Fibroblast of skin of abdomen (primary cell): ENCODE measurements at places on chromosomes 5 and 9.

GRCh38 chr5:93599399-93600120 lies 16.5 kb downstream of the NR2F1 start:
- no peak for DNase-seq

DNA sequence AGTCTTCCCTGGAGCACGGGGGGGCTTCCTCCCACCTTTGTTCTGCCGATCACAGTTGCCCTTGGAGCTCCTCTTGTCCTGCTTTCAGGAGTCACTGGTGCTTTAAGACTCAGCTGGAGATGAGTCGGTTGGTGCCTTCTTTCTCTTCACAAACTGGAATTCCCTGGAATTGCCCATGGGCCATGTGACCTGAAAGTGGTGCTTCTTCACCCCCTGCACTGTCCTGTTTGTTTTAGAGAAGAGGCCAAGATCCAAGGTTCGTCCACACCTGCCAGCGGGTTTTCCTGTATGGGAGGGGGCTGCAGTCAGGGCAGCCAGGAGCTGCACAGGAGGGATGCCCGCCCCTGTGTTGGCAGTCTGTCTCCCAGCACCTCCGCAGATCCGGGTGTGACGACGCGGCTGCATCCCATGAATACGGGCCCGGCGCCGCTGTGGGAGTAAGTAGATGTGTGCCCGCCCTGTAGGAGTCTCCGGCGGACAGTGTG lies 9.5 kb upstream of the MRPS2 start:
- no peak for DNase-seq

- no peak for DNase-seq
These were observed 99.2 kb upstream of the SLC30A5 start for GRCh38 chr5:68994645-68995044.

DNA sequence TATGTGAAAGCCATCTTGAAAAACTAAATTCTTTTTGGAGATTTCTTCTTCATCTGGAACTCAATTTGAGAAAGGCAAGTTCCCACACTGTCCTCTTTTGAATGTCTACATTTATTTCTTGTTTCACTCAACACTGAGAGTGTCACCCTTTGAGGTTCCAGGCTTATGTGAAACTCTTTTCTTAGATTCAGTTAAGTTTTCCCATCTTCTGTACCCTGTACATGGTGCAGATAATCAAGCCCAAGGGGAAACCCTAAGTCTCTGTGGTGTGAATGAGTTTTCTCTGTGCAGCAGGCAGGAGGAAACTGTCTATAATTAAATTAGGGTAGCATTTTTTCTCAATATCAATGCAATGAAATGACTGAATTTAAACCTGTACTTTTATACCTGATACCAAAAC lies 72.3 kb upstream of the PRLR start:
- DNase-seq = no peak

- no peak for DNase-seq
These were observed 247.6 kb upstream of the FBXL7 start for GRCh38 chr5:15252331-15252730.

GRCh38 chr9:89512382-89512781 lies 14.5 kb upstream of the SEMA4D start:
- DNase-seq = no peak

DNA sequence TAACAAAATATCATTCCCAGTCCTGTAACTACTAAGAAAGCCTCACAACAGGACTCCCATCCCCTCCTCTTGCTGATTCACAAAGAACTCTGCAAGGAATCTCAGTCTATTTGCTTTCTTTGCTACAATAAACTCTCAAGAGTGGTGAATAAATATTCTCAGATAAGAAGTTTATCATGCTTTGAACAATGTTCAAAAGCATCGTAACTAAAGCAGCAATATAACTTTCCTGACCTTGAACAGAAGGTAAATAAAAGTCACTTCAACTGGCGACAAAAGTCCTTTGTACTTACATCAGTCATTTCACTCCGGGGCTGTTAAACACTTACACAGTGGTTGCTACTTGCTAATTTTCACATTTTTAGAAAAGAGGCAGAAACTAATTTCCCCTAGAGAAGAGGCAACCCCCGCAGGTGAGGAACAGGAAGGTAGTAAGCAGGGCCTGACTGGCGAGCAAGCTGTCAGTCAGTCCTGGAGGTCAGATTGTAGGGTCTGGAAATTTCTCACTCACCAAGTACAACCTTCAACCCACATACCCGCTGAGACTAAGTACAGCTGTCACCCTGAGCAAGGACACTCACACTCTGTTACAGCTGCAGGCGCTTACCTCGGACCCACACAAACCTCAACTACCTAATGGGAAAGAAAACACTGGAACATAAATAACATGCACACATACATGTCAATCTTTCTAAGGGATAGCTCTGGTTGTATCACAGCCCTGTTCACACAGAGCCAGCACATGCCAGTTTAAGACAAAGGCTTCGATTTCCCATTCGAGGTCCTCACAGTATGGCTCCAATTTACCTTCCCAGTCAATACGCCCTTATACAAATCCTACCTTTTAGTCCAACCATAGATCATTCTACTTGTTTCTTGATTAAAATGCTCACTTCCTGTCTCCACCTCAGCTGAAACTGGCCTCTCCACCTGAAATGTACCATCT lies 104.6 kb upstream of the RETREG1 start:
- no peak for DNase-seq

GRCh38 chr9:7111413-7111812 lies 353.6 kb downstream of the KDM4C start:
- no peak for DNase-seq

DNA sequence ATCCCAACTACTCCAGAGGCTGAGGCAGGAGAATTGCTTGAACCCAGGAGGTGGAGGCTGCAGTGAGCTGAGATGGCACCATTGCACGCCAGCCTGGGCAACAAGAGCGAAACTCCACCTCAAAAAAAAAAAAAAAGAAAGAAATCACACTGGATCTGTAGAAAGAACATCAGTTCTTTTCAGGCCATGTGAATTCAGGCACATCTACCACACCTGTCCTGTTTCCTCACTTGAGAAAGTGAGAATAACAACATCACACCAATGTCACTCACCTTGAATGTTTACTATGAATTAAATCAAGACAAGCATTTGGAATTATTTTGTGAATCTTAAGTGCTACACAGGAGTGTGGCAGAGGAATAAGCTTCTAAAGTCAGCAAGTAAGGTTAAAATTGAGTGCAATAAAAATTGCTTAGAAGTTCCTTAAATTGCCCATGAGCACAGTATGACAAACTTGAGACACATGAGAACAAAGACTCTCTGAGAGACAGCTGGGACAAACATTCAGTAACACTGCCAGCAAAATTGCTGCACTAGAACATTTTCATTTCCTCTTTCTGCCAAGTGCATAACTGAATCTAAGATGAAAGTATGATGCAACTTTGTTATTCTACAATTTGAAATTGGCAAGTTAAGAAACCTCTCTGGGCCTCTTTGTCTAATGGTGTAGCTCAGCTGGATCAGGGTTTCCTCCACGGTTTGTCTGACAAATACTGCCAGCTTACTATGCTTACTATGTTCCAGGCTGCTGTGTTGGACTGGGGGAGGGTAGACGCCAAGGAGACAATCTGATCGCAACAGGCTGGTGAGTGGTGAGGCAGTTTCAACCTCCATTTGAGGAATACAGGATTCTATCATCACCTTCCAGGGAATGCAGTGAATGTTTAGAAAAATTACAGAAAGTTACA lies 1.9 kb upstream of the RIC1 start:
- DNase-seq = peak; percentile 78

DNA sequence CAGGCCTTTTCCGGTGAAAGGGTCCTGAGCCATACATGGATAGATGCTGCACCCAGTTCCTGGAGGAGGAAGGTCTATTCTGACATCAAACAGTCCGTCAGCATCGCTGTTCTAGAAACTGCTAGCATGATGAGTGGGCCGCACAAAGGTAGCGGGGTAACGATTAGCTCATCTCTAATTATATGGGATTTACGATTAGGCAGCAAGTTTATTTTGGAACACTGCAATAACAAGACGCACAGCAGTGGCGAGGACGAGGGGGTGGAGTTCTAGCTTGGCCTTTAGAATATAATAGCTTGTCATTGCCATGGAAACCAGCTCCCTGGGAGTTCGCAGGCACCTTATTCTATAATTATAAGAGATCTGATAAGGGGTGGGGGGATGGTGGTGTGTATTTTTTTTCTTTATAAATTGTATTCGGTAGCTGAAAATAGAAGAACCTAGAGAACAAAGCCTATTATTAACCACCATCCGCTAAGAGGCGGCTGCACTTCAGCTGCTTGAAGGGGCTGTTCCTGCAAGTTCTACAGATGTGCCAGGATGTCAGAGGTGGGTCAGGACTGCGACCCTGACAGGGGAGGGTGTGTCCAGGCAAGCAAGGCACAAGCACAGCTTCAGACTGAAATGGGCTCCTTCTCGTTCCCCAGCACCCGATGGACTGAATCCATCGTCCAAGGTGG lies 311.0 kb downstream of the AGTPBP1 start:
- no peak for DNase-seq

GRCh38 chr5:171506951-171507350 lies 87.5 kb downstream of the FGF18 start:
- no peak for DNase-seq

DNA sequence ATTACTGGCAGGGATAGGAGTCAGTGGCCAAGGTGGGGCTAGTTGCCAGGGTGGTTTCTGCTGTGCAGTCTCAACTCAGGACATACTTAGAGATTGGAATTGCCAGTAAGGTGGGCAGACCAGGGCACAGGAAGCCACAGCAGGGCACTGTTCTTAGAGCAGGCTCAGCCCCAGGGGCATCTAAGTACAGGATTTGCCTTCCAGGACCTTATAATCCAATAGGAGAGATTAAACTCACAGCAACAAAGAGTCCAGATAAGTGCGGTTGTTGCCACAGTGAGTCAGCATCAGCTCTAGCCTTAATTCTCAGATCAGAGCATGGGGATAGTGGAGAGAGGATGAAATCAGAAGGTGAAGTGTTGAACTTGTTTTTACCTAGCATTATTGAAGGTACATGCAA lies 265.8 kb upstream of the TRPC7 start:
- no peak for DNase-seq

GRCh38 chr5:16922430-16922829 lies 13.7 kb downstream of the MYO10 start:
- DNase-seq = no peak

DNA sequence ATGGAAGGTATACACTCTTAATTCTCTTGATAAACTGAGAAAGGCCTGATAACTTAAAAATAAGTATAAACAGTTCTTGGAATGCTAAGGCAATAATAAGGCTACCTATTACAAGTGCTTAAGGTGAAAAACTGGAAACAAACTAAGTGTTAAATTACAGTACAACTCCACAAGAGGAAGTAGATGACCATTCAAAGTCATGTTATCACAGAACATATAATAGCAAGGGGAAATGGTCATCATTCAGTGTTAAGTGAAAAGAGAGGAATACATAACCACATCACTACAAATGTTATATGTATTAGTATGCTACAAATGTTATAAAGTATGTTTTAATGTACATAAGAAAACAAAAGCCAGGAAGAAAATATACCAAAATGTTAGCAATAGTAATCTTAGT lies 135.9 kb downstream of the CCDC192 start:
- no peak for DNase-seq

DNA sequence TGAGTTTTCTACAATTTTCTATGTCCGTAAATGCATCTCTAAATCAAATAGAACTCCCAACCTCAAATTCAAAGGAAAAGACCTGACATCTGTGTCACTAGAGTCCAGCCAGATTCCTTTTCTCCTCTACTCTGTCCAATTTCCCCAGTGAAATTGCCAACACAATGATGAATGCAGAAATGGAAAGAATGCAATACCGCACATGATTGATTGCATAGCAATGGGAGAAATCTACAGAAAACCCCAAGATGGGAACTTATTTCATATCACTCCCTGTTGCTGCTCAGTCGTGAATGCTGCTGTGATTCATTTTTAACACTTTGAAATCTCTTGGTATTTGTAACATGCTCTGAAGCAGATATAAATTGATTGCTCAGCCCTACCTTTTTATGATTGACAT lies 355.1 kb upstream of the TUSC1 start:
- DNase-seq = peak; percentile 83

- DNase-seq = no peak
These were observed 72.0 kb downstream of the PIK3R1 start for GRCh38 chr5:68287631-68287975.

DNA sequence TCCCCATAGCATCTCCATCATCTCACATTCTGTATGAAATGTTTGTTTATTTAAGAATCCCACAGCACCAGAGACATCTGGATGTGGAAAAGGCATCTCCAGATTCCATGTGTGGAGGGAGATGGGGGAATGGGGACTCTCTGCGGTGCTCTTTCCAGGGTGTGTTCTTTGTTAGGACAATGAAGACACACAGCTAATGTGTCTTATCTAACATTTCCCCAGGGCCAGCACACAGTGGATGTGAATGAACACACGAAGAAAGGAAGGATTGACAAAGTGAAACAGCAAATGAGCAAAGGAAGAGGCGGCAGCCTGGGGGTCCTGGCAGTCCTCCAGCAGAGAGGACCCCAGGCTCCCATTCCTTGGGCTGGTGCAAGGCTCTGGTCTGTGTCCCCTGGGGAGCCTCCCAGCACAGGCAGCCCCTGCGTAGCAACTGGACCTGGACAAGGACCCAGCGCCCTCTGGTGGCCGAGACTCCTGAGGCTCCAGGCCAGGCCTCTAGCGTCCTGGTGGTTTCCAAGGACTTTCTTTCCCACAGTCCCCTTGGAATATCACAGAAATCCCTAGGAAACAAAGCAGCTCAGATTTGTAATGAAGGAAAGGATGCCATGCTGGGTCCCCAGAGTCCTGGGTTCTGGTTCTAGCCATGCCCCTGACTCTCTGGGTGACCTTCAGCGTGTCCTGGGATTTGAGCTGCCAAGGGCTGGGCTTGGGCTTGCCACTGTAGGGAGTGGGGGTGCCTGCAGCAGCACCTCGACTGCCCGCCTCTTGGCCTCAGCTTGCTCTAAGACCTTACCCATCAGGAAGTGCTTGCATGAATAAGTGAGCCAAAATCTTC lies 3.5 kb upstream of the PDLIM7 start:
- DNase-seq = peak; percentile 80

DNA sequence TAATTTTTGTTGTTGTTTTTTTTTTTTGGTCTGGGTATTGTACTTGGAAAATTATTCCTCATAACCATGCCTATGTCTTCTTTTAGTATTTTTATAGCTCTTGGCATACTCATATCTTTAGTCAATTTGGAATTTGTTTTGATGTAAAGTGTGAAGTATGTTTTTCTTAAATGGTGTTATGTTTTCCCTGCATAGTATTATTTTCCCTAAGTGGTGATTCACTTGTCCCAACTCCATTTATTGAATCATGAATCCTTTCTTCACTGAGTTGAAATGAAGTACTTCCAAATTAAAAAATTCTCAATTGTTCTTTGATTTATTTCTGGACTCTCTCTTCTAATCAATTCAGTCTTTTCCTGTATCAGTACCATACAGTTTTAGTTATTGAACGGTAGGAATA lies 46.5 kb downstream of the POLK start:
- no peak for DNase-seq

- DNase-seq = no peak
These were observed 276.5 kb upstream of the SMARCA2 start for GRCh38 chr9:1738511-1739100.

GRCh38 chr9:111597852-111598732 lies 1.4 kb downstream of the PTGR1 start:
- peak; percentile 51 for DNase-seq

GRCh38 chr5:96509721-96510350 lies 76.8 kb upstream of the PCSK1 start:
- DNase-seq = peak; percentile 97
